NCI-H187 treated with DMSO at 0.1 percent for 48 hours (cell line): ENCODE measurements at places on chromosomes 13 and 19.

- DNase-seq = no peak
Measured at GRCh38 chr19:10593820-10594637, 6.9 kb upstream of the AP1M2 start.

DNA sequence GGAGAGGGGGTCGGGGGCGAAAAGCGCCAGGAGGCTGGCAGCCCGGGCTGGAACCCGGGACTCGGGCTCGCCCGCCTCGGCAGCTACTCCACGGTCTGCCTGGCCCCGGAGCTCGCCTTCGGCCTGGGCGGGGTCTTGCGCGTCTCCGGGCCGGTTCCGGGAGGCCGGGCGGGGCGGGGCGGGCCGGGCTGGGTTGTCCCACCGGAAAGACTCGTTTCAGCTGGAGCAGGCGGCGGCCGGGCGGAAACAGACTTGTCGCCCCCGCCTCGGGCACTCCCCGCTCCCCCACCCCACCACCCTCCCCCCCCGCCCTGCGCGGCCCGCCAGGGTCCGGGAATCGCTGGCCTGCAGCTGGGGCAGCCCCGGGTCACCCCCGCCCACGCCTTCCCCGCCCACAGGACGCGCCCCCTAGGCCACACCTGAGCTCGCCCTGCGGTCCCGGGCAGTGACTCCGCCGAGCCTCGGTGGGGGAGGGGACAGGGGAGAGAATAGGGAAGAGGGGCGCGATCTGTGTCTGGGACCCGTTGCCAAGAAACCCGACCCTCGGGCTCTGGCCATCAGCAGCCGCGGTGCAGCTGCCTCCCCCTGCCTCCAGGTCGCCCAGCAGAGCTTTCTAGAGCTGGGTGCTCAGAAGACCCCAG is 109.4 kb downstream of the KCTD15 start:
- no peak for DNase-seq

DNA sequence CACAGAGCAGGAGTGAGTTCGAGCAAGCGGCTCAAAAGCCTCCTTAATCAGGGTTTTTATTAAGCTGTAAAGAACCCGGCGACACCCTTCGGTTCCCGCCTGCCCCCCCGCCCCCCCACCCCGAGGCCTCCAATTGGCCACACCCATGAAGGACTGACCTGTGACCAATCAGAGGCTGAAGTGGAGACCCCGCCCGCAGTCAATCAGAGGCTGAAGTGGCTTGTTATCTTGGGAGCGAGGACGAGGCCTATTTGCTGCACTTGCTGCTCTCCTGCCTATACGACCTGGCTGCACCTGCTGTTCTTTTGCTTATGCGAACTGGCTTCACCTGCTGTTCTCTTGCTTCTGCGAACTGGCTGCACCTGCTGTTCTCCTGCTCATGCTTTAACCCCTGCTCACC is 844.9 kb downstream of the OLFM4 start:
- peak; percentile 55 for DNase-seq

DNA sequence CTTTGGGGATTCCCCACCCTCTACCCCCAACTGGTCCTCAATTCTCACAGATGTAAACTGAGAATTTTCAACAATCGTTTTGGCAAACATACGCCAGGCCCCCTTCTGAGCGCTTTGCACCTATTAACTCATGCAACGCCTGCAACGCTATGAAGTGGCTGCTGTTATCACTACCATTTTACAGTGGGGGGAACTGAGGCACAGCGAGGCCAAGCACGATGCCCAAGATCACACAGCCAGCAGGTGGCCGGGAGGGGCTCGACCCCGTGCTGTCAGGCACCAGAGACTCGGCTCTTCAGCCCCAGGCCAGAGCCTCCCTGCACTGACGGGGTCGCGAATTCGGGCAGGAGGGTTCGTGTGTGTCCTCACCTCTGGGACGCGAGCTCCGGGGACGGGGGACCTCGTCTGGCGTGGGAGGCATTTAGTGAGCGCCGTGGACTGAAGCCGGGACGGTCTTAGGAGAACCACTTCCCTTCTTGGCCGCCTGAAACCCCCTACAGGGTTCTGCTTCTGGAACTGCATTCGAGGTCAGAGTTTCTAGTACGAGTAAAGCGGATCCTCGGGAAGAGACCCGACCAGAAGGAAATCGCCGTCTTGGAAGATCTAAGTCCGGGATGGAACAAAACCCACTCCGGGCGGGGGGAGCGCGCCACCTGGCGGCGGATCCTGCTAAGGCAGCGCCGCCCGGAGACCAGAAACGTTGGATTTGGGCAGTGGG is 21.0 kb downstream of the ZNF114 start:
- DNase-seq = no peak

GRCh38 chr13:32733690-32734089 is 147.4 kb downstream of the PDS5B start:
- no peak for DNase-seq

DNA sequence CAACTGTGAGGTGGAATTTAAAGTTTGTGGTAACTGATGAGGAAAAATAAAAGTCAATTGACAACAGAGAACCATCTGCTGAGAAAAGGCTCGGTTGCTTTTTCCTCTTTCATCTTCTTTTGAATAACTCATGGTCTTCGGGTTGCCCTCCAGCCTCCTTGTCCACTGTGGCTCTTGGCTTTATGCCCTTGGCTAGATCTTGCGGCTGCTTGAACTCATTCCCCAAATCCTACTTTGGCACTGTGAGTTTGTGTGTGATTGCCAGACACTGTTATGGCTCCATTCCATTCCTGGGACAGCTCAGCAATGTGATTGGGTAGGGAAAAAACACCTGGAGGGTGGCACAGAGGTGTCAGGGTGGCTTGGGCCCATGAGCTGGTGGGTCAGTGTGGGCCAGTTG is 387.4 kb downstream of the DLEU7 start:
- DNase-seq = no peak

DNA sequence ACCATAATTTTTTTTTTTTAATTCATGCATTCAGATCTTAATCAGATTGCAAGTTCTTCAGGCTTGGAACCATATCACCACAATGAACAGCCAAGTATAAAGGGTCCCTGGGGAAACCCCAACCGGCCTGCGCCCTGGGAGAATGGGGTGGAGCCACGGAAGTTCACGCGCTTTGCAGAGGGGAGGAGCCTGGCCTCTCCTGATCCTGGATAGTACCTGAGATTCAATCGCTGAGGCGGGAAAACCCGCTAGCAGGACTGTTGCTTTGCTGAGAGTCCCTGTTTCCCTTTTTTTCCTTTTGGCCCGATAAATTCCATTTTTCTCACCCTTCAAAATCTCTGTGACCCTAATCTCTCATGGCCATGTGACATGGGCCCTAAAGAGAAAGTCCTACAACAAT is 385.1 kb downstream of the IRS2 start:
- DNase-seq = no peak

DNA sequence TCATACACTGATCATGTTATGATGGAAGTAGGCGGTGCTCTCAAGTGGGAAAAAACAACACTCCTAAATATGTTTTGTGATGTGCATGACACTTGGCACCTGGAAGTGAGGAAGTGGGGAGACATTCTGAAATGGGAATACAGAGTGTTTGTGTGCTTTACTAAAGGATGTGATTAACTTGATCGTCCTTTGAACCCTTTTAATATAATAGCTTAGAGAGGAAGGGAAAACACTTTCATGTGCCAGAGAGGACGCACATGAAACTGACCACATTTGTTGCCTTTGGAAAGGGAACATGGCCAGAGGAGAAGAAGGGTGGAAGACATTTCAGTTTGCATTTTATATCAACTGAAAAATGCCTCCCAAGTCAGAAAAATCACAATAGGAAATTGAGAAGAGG is 31.4 kb downstream of the SMAD9 start:
- no peak for DNase-seq

DNA sequence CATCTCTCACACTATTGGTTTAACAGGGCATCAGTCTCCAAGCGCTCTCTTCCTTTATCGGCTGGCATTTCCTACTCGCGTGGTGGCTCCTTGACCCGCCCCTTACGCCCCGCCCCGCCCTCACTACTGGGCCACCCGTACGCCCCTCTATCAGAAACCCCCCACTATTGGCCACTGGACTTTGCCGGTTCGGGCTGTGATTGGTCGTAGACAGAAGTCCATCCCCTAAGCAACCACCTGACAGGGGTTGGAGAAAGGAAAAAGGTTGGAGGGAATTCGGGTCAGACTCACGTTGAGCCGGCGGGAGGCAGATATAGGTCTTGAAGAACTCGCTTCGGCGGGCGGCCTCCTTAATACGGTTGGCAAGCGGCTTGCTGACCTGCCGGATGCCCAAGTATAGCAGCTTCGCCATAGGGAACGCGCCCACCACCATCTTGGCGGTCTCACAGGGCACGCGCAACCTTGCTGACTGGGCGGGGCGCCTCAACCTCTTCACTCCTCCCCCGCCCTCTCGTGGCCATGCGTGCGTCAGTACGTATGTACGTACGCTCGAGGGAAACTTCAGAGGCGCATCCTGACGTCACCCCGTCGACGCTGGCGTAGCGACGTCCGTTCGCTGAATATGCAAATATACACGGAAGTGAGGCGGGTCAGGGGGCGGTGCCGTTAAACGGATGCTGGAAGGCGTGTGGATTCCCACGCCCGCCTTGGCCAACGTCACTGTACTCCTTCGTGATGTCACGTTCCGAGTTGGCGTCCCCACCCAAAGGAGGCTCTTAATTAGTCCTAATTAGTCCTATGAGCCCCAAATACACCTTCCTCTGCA is at the start of gene OPA3:
TSS of gene OPA3 (minus strand) at position 471 of the 826 bp plus-strand sequence. CDS start at position 433, 38 bp downstream.
- DNase-seq = peak; percentile 99

- DNase-seq = peak; percentile 7
Measured at GRCh38 chr19:14366529-14366928, 14.7 kb upstream of the ADGRE5 start.

DNA sequence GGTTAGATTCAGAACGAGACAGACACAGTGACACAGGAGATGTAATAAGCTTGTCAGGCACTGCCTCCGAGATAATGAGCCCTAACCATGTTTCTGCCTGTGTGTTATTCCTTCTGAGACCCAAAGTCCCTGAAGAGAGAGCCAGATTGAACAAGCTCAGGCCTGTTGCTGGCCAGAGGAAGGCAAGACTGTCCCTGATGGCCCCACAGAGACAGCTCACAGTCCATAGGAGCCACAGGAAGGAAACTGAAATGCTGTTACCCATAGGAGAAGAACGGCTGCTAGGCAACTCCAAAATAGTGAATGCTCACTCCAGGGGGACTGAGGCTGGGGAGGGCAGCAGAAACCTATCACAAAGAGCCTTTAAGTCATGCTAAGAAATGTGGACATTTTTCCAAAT is 31.8 kb upstream of the RFXAP start:
- no peak for DNase-seq

DNA sequence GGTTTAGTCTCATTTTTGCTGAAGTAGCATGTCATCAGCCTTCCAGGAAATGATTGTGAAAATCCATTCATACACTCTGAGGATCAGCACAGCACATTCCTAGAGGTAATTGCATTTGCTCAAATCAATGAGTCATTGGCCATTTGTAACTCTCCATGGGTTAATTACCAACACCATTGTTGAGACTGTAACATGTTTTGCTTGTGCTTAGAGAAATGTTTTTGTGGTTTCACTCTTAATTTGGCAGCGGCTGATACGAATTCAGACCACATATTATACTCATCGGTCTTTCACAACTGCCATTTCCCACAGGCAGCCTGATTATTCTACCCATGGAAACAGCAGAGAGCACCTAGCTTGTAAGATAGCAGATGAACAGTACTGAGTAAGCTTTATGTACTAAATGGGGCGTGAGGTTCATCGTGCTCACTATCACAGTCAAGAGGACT is 110.3 kb downstream of the NHLRC3 start:
- peak; percentile 86 for DNase-seq
